ENCODE measurements at places on chromosomes 13 and 19.

GRCh38 chr19:35585848-35586247 is at the start of gene PMIS2:
Gene PMIS2 (plus strand): TSS chr19:35586173. CDS start chr19:35586260, 87 bp downstream.
- DNase-seq = no peak

- DNase-seq = no peak
Observed at GRCh38 chr19:1384085-1384462, 367 bp downstream of the NDUFS7 start.

DNA sequence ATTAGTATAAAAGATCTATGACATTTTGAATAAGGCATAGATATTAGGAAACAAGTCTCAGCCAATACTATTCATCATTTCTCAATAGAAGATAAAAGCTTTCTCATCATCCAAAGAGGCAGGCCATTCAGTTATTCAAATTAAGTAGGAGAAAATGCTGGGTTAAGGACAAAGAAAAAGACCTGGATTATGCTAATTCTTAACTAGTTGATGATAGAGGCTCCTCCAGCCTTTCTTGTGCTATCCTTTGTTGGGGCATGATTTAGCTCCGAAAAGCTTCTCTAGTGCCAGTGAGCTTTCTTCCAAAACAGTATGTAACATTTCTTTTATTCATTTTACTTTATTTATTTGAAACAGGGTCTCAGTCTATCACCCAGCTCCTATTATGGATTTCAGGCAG is 223.0 kb downstream of the DCLK1 start:
- no peak for DNase-seq

DNA sequence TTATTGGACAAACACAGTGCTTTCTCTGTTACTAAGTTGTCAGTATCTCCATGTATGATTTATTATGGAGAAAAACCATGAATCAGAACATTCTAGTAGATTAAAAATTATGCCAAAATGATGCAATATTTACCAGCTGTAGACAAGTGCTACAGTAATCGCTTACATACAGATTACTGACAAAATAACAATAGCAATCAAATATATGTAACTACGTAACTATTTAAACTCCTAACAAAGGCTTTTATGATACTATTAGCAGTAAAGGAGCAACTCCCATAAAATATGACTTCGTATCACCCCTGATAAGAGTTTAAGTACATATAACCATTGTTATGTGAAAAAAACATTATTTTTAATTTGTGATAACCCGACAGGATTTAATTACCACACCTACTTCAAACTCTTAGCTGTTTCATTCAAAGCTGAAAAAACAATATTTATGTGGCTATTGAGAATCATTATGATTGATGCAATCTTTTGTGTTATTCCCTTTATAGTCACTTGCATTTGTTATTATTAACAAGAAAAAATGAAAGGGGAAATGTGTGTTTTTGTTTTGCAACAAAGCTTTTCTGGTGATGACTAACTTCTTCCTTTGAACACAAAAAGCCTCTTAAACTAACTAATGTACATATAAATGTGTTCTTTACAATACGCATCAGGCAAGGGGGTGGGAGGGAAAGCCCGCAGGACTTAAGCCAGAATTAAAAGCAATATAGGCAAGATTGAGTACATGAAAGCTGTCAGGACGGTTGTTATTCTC is 147.4 kb downstream of the ABCC4 start:
- no peak for DNase-seq

GRCh38 chr13:114097893-114098688 is 34.3 kb downstream of the RASA3 start:
- no peak for DNase-seq

DNA sequence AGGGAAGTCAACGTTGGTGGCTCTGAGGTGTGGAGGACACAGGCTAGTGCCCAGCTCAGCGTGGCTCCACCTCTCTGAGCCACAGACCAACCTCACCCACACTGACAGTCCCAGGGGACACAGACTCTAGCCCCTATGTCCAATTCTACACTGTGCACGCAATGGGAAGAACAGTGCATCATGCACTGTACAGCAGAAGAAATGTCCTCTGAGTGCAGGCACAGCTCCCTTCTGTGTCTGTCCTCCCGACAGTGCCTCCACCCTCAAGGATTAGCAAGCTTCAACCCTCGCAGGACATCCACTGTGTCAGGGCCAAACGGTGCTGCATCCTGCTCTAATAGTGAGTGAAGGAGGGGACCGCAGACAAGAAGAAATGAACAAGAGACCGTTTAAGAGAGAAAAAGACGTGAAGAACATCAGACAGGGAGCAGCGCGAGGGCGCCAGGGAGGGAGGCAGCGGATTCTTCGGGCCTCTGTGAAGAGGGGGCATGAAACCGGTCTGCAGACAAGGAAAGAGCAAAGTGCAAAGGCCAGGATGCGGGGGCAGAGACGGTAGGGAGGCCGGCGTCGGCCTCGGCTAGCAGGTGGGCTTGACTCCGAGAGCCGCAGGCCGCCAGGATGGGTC is 681 bp downstream of the ZNF837 start:
- no peak for DNase-seq

DNA sequence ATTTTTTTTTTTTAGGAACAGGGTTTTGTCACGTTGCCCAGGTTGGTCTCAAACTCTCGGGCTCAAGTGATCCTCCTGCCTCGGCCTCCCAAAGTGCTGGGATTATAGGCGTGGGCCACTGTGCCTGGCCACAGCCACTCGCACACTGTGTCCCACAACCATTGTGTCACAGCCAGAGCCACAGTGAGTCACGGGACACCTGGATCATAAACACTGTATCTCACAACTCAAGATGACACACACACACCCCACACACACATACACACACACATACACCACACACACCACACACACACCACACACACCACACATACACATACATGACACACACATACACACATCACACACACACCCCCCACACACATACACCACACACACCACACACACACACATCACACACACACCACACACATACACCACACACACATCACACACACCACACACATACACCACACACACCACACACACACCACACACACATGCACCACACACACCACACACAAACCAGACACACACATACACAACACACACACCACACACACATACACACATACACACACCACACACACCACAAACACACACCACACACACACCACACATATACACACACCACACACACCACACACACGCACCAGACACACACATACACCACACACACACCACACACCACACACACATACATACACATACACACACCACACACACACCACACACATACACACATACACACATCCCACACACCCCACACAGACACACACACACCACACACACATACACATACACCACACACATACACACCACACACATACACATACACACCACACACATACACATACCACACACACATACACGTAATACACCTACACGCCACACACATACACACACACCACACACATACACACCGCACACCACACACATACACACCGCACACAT is 16.2 kb downstream of the ELAVL3 start:
- DNase-seq = no peak

GRCh38 chr19:43779147-43779819 is 1.5 kb downstream of the KCNN4 start:
- peak; percentile 41 for DNase-seq

GRCh38 chr19:4547303-4548237 is 7.7 kb upstream of the LRG1 start:
- DNase-seq = no peak

GRCh38 chr19:35266520-35267352 is 2.0 kb upstream of the USF2 start:
- DNase-seq = peak; percentile 31

GRCh38 chr19:38730470-38730730 is 13.9 kb downstream of the CAPN12 start:
- no peak for DNase-seq

GRCh38 chr13:75855216-75855615 is 219.1 kb downstream of the LMO7 start:
- no peak for DNase-seq

DNA sequence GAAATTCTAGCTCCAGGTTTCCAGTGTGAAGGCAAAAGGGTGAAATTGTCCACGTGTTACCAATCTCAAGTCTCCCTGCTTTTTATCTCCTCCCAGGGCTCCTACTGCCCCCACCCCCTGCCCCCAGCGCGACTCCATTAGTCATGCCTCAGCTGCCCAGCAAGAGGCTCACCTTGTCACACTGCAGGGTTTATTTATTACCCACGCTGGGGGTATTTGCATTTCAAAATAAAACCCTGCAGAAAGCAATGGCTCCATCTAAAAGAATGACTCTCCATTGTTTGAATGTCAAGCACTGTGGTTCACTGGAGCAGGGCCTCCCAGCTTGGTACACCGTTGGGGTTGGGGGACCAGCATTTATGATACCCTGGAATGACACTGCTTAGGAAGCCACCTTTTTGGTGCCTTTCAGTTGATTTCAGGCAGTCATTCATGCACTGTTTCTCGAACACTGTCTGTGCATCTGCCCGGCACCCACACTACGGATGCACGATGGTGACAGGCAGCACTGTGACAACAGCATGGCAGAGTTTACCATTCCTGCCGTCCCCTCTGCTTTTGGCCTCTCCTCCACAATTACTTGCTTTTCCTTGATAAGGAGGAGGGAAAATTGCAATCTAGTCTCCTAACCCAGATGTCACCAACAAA is 9.9 kb upstream of the POP4 start:
- no peak for DNase-seq

GRCh38 chr19:12364391-12365235 is 870 bp downstream of the ZNF442 start:
- peak; percentile 10 for DNase-seq

Measured in urothelium cell line (cell line).